ENCODE measurements at places on chromosomes 16 and 17. TPM values are rescaled to one million over a fixed set of nuclear protein-coding genes. Genes with fewer than 3 reads are reported as not detected.

Gene CPSF4L
- total RNA-seq: not detected

Gene DNASE1L2
- total RNA-seq: 2.6 TPM

Gene LHX1
- total RNA-seq: not detected

Gene CMTM2
- total RNA-seq: 0.45 TPM

Gene CAPNS2
- not detected for total RNA-seq

Gene NOL3
- 58.6 TPM for total RNA-seq

Gene LGALS9C
- total RNA-seq: 1.2 TPM

Gene CCL4L2
- total RNA-seq: not detected

Gene RPAIN
- total RNA-seq: 47.9 TPM

Gene KRT15
- not detected for total RNA-seq

Gene WNT9B
- total RNA-seq: not detected

Gene KARS1
- total RNA-seq: 185 TPM

Gene ATAD5
- 21.2 TPM for total RNA-seq
